Thymus (tissue), 14 donors: ENCODE measurements at places on chromosomes 3 and 15. TPM values are rescaled to one million over a fixed set of nuclear protein-coding genes. Genes with fewer than 3 reads are reported as not detected.

Gene SATB1
- 172 TPM for polyA plus RNA-seq

Gene PROS1
- 5.4 TPM for polyA plus RNA-seq

DNA sequence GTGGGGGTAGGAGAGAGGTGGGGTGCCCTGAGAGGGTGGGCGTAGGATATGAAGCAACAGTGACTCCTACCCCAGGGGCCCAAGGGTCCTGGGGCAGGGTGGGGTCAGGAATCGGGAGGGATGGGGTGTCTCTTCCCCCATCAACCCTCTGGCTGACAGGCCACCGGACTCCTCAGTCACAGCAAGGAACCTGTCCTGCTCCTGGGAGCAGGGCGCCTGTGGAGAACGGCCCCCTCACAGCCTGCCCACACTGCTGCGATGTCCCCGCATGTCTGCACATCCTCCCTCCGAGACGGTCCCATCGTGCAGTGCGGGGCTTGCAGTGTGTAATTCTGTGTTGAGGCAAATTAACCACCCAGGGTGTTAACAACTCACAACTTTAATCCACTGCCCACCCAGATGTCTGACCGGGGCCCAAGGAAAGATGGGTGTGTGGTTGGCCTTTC lies 2.7 kb downstream of the TM4SF19 start:
- DNase-seq, result no peak

Gene CCNB2
- 19.5 TPM for polyA plus RNA-seq

Gene ESYT3
- polyA plus RNA-seq, result 0.27 TPM

DNA sequence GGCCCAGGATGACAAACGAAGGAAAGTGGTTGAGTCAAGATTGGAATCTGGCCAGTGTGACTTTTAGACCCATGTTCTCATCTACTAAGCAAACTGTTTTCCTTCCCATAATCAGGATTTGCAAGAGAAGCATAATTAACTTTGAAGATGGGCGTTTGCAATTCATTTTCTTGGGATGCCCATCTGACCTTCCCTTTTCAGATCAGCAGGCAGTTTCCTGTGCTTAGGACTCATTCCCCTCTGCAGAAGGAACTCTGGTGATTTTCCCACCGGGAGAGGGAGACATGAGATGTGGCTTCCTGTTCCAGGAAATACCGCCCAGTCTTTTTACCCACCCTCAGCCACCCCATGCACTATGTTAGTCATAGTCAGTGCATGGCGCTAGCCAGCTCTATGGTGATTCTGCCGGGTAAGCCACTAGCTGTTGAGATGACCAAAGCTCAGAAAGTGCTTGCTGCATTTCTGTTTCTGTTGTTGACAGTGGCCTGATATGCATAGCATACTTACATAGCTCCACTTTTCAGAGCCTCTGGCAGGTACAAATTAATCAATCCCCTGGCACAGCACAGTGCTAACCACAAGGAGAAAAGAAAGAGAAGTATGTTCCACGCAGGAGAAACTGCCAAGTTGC lies 129.4 kb downstream of the VGLL4 start:
- DNase-seq, result no peak

- DNase-seq, result no peak
Observed at GRCh38 chr15:68598171-68599152, 19.7 kb downstream of the CORO2B start.

- peak; percentile 23 for DNase-seq
Observed at GRCh38 chr3:109275702-109276293, 40.5 kb downstream of the DPPA2 start.

DNA sequence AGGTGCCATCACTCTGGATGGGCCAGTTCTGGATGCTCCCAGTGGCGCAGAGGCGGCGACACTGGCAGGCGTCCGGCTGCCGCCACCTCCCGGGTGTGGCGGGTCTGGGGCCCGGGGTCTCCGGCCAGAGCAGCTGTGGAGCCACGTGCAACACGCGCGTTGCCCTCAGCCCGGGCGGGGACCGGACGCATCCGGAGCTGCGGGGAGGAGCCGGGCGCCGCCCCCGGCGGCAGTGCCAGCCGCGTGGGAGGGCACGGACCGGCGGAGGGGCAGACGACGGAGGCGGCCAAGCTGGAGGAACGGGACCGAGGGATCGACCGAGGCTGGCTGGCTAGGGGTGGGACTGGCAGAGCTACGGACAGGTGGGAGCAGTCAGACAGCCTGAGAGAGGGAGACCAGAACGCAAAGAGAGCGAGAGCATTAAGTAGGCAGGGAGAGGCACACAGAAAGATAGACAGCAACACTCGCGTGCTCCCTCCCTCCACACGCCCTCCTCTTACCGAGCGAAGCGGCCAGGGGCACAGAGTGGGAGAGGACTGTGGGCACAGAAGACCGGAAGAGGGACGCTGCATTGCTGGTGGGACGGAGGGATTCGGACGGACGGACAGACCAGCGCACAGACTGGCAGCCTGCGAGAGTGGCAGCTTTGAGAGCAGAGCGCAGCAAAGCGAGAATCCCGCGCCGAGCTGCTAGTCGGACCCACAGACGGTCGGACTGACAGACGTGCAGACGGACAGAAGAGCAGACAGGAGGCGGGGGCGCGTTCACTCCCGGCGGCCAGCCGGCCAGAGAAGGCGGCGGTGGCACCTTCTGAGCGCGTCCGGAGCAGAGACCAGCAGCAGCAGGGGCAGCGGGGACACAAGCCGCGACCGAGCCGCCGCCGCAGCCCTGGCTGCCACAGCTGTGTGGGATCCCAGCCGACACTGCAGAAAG lies at the start of gene ARPP21:
Gene ARPP21 (plus strand): TSS at position 272 of the 933 bp plus-strand sequence. CDS start 42,227 bp downstream, outside the sequence.
- DNase-seq, result no peak

Gene FGF12
- polyA plus RNA-seq, result 1.1 TPM

DNA sequence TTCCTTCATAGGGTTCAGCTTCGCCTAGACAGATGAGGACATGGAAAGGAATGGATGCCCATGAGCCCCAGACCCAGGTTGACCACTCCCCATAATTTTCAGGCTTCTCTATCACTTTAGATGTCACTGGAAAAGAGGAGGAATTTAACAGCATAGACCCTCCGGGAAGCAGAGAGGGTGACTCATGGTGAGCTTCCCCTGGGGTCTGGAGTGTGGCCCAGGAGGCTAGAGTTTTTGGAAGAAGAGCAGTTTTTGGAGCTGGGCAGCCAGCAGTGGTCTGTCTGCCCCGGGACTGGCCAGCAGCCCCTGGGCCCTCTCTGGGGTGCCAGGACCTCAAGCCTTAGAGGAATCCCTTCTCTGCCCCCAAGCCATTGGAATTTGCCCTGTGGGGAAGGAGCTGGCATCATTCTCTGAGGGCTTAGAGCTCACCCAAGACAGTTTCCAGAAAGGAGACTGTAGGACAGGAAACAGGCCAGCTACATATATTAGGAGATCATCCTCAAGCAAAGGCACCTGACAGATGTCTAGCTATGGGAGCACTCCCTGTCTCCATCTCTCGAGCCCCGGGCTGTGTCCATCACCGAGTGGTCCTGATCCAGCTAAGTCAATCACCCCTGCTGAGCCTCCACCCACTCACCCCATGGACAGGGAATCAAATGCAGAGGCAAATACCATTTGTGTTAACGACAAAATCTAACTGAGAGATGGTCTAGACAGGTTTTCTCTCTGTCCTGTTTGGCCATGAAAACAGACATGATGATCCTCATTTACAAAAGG lies 67.3 kb downstream of the MEGF11 start:
- DNase-seq, result no peak

DNA sequence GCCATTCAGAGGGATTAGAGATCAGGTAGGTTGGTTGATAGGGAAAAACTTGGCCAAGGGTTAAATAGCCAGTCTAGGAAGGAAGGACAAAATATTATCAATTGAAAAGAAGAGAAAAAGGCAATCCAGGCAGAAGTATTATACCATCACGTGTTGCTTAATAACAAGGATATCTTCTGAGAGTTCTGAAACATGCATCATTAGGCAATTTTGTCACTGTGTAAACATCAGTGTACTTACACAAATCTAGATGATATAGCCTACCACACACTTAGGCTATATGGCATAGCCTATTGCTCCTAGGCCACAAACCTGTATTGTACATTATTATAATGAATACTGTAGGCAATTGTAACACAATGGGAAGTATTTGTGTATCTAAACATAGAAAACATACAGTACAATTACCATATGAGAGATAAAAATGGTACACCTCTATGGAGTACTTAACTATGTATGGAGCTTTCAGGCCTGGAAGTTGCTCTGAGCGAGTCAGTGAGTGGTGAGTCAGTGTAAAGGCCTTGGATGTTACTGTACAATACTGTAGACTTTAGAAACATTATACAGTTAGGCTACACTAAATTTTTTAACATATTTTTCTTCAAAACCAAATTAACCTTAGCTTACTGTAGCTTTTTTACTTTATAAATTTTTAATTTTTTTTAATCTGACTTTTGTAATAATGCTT lies 2.7 kb downstream of the TEX55 start:
- no peak for DNase-seq

Gene GOLGA6L7
- polyA plus RNA-seq, result 0.05 TPM

DNA sequence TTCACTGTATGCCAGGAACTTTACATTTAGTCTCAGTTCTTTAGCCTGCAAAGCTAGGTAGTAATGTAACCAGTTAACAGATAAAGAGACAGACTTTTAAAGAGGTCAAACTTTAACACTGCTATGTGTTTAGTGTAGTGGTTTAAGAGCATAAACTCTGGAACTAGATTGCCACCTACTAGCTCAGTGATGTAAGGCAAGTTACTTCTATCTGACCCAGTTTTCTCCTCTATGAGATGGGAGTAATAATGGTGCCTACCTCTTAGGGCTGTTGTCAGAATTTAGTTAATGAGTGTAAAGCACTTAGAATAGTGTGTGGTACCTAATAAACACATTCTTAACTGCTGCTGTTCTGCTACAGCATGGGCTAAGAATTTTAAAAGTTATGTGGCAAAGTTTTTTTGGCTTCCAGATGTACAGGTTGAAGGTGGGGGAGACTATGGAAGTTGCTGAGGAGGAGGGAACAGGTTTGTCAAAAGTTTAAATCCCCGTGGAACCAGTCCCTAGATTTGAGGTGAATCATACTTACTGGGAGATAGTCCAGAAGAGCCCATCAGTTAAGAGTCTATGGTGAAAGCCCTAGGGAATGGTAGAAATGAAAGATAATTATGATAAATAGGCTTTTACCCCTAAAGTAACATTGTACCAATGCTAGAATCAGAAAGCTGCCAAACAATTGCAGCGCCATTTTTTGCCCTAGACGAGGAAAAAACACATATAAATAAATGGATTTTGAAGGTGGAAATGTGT lies 13.9 kb downstream of the TSC22D2 start:
- no peak for DNase-seq

GRCh38 chr15:49507261-49507660 lies 84.2 kb downstream of the FGF7 start:
- no peak for DNase-seq

DNA sequence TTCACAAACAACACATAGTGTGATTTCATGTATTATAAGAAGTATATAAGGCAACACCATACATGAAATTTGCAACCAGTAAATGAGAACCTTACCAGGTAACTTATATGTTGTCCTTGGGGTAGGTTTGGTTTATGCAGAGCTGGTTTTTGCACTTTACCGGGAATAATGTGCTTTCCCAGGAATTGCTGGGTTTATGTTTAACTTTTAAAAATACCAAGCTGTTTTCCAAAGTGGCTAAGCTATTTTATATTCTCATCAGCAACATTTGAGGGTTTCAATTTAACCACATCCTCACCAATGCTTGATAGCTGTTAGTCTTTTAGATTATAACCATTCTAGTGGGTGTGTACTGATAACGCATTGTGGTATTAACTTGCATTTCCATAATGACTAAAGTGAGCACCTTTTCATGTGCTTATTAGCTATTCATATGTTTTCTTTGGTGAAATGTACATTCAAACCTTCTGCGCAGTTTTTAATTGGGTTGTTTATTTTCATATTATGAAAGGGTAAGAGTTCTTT lies 71.6 kb downstream of the KY start:
- DNase-seq, result no peak

DNA sequence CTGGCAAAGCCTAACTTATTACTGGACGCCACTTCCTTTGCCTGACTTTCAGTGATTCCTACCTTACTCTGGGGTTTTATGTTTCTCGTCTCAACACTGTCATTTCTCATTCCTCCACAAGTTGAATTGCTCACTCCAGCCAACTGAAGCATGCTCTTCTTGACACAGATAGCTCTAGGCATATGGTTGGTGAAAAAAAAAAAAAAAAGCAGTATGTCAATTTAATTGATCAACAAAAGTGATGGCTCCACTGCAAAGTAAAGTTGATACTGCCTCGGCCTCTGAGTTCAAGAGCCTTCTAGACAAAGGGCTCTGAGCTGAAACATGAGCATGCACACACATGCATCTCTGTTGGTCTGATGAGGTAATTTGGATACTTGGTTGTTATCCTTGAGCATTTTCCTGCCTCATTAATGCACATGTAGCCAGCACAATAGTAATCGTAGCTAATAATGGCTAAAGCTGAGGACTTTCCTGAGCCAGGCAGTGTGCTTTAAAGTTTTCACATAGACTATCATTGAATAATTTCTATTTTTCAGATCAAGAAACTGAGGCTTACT lies 21.4 kb upstream of the UBE2Q2 start:
- DNase-seq, result no peak

DNA sequence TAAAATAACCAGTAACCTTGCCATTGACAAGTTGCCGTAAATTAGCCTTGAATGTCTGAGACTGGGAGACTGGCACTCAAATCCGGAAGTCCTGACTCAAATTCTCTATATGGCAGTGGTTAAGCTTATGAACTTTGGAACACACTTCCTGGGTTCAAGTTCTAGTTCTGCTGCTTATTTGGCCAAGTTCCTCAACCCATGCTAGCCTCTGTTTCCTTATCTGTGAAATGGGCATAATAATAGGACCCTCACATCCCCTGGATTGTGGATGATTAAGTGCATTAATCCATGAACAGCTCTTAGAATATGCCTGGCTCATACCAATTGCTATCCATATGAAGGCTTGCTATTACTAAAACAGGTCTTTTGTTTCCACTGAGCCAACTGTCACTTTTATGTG lies 311.5 kb downstream of the EDEM1 start:
- no peak for DNase-seq

- no peak for DNase-seq
Observed at GRCh38 chr3:160921020-160921635, 165.1 kb downstream of the PPM1L start.

Gene BFSP2
- polyA plus RNA-seq, result 3.8 TPM

DNA sequence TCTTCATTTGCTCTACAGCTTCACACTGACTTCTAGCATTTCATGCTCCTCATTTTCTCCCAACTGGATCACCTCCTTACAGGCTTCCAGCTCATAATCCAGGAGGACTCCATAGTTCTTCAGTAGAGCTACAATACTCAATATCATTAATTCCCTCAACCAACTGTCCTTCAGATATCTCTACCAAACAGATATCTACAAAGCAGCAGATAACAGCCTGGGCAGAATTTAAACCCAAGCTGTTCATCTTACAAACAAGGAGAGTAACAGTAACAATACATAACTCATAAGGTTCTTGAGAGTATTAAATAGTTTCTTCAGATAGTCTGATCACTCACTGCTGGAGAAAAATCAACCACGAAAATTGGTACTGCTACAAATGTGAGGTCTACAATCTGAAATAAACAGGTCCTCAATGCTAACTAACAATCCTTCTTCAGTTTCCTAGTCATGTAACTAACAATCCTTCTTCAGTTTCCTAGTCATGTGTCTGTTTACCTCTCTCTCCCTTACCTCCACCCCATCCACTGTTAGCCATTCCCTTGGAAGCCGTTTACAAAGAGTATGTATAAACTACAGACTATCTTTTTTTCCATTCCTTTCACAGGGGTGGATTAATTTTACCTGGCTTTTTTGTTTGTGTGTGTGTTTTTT lies 5.0 kb downstream of the PEAK1 start:
- DNase-seq, result no peak
